HFF-Myc (cell line): ENCODE measurements at places on chromosomes 3 and 15.

GRCh38 chr15:96460106-96460505 lies 129.6 kb downstream of the NR2F2 start:
- no peak for DNase-seq

DNA sequence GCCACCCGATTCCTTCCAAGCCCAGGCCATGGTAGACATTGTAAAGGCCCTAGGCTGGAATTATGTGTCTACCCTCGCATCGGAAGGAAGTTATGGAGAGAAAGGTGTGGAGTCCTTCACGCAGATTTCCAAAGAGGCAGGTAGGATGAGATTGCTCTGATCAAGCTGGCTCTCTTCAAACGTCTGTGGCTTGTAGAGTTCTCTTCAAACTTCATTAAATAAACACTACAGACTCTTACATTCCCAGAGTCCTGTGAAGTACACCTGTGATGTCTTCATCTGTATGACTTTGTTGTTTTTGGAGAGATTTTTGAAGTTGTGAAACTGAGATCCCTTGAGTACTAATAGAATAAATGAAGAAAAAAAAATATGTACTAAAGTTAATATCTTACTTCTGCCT lies 285.6 kb downstream of the GRM7 start:
- DNase-seq: no peak

GRCh38 chr3:124381575-124382333 lies 348.5 kb upstream of the UMPS start:
- DNase-seq: no peak

- no peak for DNase-seq
Observed at GRCh38 chr3:46356276-46356675, 2.4 kb downstream of the CCR2 start.

GRCh38 chr3:50675179-50676030 lies 678 bp downstream of the DOCK3 start:
- no peak for DNase-seq

DNA sequence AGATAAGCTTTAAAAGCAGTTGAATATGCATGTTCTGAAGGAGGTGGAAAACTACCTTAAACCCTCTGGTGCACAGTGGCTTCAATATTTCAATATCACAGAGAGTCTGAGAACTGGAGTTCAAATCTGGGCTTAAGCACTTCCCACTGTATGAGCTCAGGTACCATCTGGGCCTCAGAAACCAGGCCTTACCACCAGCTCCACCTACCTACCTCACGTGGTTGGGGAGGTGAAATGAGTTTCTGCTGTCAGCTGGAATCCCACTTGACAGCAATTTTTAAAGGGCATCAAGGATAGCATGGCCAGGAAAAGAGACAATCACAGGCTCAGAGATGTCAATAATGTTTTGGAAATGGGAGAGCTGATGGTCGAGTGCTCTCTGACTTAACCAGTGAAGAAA lies 5.0 kb downstream of the CHCHD4 start:
- DNase-seq: no peak

GRCh38 chr3:29901097-29901496 lies 620.2 kb downstream of the RBMS3 start:
- DNase-seq: no peak

GRCh38 chr3:46998121-46998851 lies 18.8 kb downstream of the NBEAL2 start:
- no peak for DNase-seq

- no peak for DNase-seq
Observed at GRCh38 chr3:76576201-76576600, 463.7 kb upstream of the ROBO2 start.

DNA sequence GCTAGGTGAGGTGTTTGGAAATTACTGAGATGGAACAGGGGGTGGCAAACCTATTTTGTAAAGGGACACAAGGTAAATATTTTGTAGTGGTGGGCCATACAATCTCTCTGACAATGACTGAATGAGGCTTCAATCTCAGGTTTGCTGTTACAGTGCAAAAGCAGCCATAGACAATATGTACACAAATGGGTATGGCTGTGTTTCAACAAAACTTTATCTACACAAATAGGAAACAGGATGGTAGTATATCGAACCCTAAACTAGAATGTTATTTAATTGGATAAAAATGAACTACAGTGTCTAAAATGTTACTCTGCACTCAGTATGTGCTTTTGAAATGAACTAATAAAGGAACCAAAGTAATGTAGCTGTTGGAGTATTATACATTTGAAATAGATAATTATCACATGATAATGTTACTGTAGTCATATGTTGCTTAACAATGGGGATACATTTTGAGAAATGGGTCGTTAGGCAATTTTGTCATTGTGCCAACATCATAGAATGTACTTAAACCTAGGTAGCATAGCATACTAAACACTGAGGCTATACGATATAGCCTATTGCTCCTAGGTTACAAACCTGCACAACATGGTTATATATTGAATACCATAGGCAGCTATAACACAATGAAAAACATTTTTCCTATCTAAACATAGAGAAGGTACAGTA lies 495.2 kb upstream of the TBL1XR1 start:
- DNase-seq: no peak

DNA sequence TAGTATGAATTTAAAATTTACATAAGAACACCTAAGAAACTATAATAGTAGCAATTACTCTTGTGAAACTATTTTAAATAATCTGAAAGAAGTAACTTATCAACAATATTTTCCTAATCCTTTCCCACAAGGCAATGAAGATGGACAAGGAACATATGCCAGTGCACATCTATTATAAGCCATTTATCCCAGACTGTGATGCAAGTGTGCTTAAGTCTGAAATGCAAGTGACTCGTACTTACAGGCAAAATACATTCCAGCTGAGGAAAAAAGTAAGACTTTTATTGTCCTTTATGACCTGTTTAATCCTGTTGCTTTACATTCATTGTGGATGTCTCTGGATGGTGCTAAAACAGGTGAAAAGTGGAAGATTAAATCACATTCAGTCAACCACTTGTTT lies 709.4 kb downstream of the ZNF385D start:
- DNase-seq: no peak

DNA sequence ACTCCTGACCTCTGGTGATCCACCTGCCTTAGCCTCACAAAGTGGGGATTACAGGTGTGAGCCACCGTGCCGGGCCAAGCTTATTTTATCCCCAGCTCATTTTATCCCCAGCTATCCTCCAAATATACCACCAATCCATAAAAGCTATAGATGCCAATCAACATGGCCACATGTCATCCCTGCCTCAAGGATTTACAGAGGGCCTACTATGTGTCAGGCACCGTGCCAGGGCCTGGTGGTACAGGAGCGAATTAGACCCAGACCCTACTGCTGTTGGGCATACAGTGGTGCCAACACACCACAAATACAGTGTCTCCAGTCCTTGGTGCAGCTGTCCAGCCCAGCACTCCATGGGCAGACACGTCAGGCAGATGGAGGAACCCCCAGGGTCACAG lies 73.4 kb downstream of the SCN5A start:
- no peak for DNase-seq

DNA sequence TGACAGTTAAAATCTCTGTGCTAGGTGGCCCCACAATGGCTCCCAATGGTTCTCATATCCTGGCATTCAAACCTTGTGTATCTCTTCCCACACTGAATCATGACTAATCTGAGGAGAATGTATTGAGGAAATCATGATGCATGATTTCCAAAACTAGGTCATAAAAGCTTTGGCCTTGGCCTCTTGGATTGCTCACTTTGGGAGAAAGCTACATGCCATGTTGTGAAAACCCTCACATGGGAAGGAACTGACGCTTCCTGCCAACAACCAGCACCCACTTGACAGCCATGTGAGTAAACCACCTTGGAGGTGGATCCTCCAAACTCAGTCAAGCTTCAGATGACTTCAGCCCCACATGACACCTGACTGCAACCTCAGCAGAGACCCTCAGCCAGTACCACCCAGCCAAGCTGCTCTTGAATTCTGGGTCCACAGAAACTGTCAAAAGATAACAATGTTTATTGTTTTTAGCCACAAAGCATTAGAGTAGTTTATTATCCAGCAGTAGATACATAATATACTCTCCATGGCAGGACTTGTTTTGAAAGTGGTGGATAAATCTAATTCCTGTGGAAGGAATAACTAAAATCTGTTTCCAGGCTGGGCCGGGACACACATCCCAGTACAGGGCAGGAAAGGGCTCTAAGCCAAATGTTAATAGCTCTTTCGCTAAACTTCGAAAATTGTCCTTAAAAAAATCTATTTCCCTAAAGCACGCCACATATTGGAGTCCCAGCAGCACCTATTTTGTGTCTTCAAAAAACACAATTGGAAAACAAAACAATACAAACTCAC lies 1.0 kb upstream of the ZNF620 start:
- peak; percentile 70 for DNase-seq

DNA sequence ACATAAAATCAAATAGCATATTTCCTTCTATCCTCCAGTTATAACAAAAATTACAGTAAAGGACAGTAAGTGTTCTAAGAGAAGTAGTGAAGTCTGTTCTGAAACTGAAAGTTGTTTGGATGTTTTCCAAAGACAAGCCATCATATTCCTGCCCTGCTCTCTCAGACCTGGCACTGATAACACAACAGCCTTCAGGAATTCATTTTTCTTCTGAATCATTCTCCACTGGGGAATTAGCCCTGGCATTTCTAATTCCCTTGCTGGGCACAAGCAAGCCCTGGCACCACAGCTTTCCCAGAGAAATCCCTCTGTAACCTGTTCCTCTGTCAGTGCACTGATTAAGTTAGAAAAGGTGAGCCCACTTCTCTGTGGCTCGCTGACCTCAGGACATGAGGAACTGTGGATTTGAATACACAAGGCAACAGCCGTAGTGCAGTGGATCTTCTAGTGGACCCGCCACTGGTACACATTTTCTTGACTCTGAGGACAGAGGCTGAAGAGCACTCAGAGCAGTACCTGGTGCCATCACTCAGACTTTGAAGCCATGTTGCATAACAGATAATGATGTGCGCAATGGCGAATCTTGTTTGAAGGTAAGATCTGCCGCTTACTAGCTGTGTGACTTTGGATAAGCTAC lies 61.6 kb downstream of the WWTR1 start:
- DNase-seq: no peak

DNA sequence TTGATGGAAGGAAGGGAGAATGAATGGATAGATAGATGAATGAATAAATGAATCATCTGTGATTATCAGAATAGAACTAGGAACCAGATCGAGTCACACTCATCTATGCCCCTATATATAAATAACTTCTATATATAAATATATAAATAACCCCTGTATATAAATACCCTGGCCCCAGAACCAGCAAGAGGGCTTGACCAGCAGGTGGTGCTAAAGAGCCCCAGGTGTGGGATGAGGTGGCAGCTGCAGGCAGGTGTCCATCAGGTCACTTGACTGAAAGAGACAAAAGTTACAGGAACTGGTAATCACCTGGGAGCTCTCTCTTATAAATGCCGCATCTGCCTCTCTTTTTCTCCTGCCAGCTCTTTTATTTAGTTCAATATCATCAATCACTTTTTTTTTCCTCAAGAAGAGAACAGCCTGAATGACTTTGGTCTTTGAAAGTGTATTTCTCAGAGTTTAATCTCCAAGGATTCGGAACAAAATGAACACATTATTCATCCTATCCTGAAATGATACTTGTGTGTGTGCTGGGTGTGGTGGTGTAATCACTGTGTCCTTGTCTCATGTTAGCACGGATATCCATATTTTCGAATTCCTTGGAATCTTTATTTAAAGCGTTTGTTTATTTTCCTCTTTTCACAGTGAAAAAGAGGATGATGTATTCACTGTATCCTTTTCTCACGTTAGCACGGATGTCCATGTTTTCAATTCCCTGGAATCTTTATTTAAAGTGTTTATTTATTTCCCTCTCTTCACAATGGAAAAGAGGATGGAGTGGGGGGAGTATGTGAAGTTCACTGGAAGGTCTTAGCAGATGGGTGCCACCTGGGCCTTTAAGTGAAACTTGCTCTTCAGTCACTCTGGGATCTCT lies 35.4 kb upstream of the ATG7 start:
- peak; percentile 88 for DNase-seq

DNA sequence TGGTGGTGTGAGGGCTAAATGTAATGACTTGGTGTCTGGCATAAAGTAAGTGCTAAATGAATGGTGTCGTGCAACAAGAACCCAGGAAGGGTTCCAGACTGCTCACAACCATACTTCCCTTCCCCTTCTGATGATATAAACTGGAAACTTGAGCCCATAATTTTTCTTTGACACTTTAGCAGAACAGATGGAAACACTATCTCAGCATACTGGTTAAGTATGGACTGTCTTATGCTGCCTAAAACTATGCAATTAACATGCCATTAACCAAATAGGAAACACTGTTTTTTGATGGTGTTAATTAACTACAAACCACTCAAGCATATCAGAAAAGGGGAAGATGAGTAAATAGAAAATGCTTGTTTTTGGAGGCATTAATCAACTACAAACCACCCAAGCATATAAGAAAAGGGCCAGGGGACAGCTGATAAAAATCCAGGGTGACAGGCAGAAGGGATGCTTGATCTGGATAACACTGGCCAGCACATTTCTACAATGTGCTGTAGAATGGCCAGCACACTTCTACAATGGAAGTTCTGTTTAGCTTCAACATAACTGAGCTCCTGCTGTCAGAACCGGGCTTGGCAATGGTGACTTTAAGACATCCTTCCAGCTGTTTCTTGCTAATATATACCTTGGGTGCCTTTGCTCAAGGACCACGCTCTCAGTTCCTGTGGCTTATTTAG lies 85.5 kb upstream of the FAM3D start:
- no peak for DNase-seq

DNA sequence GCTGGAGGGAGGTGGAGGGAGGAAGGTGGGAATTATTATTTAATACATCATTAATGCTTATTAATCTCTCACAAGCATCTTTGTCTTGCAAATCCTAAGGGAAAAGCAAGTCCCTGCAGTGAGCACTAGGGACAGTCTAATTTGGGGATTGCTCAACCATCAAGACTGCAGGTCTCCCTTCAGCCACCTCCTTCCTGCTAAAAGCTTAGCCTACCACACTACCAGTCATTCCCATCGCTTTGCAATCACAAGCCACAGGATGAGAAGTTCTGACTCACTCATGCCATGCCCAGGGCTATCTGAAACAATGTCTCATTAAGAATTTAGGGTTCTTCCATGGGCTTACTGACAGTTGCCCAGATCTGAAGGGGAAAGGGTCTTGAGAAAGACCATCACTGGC lies 51.0 kb upstream of the EIF1B start:
- no peak for DNase-seq

DNA sequence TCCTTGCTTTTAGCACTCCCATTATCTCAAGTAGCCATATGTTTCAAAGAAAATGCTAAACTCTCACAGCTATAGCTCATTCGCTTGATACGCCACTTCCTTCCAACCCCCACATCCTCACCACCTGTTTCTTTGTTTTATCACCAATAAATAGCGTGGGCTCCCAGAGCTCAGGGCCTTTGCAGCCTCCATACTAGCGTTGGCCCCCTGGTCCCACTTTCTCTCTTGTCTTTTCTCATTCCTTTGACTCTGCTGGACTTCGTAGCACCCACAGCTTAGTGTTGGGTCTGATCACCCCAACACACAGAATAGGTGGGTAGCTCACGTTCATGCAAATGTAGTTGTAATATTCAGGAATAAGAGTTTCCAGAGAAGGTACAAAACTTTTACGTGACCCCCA lies 4.1 kb upstream of the GPD1L start:
- no peak for DNase-seq

GRCh38 chr15:44736181-44736765 lies at the start of gene TRIM69:
Gene TRIM69, plus strand, starts transcription at chr15:44736528. Its CDS starts 177 bp downstream, at chr15:44736705.
- no peak for DNase-seq
